ENCODE measurements at places on chromosomes 7 and 10. TPM values are rescaled to one million over a fixed set of nuclear protein-coding genes. Genes with fewer than 3 reads are reported as not detected.

- no peaks in the 10 kb centered on the region for H3K27me3 ChIP-seq
- no peak for DNase-seq
- no peak overlapping the region for H3K27ac ChIP-seq
- H3K4me1 ChIP-seq, result no peaks in the 10 kb centered on the region
- H3K36me3 ChIP-seq, result no peaks in the 10 kb centered on the region
Observed at GRCh38 chr7:106312906-106313305, 28.1 kb upstream of the NAMPT start.

GRCh38 chr10:84397735-84398144 is 69.4 kb downstream of the CCSER2 start:
- H3K36me3 ChIP-seq, result no peaks in the 10 kb centered on the region
- no peaks in the 10 kb centered on the region for H3K27me3 ChIP-seq
- no peak overlapping the region for H3K4me3 ChIP-seq
- H3K27ac ChIP-seq, result peak overlapping the region; percentile 78

DNA sequence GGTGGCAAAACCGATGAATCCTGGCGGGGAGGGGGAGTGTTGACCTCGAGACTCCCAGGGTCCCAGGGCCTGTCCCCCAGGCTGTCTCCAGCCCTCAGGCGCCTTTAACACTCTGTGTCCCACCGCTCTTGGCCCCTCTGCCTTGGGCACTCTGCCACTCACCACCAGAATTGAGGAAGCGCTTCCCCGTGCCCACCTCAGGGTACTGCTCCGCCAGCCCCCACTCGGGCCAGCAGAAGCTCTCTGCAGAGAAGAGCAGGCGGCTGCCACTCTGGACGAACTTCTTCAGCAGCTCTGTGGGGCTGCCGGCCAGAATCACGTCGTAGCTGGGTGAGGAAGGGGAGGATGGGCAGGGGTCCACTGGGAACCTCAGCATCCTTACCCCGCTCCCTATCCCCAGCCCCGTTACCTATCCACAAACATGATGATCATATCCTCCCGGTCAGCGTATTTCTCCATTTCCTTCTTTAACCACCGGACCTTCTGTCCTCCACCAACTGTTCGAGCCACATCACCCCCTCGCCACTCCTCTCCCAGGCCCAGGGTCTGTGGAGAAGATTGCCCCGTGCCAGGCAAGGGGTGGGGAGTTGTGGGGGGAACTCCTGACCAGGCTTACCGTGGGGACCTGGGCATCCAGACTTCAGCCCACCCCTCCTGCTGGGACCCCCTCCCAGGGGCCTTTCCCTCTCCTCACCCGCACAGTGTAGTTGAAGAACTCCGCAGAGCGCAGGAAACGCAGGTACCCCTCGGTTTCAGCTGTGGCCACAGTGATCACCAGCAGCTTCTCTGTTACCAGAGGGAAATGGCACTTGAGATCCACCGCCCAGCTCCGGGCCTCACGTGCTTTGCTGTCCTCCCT is 1.2 kb downstream of the PLOD3 start:
- no peaks in the 10 kb centered on the region for H3K27me3 ChIP-seq
- no peaks in the 10 kb centered on the region for H3K4me1 ChIP-seq
- peak overlapping the region; percentile 71 for H3K4me3 ChIP-seq
- DNase-seq, result no peak
- no peaks in the 10 kb centered on the region for H3K36me3 ChIP-seq

GRCh38 chr10:133185421-133185820 is 25.4 kb downstream of the KNDC1 start:
- no peaks in the 10 kb centered on the region for H3K4me1 ChIP-seq
- no peaks in the 10 kb centered on the region for H3K36me3 ChIP-seq
- DNase-seq, result no peak
- H3K4me3 ChIP-seq, result no peak overlapping the region
- H3K27me3 ChIP-seq, result no peaks in the 10 kb centered on the region
- H3K27ac ChIP-seq, result no peak overlapping the region

Gene PDZD7
- 1.6 TPM for total RNA-seq
